ENCODE measurements at places on chromosomes 6 and 20. TPM values are rescaled to one million over a fixed set of nuclear protein-coding genes. Genes with fewer than 3 reads are reported as not detected.

SYNCRIP gene
- total RNA-seq = 110 TPM

PDYN gene
- total RNA-seq = 1.6 TPM

TFAP2D gene
- not detected for total RNA-seq

PXMP4 gene
- total RNA-seq = 16.3 TPM

WFDC6 gene
- not detected for total RNA-seq

TNFAIP3 gene
- 0.94 TPM for total RNA-seq

KHDC1L gene
- total RNA-seq = not detected

All from parietal lobe (tissue), 2 donors.